ENCODE measurements at places on chromosomes 12 and 14. TPM values are rescaled to one million over a fixed set of nuclear protein-coding genes. Genes with fewer than 3 reads are reported as not detected.

RFX4 gene
- total RNA-seq = not detected

GRCh38 chr14:38197784-38198335 lies 9.8 kb upstream of the SSTR1 start:
- no peak overlapping the region for H3K27ac ChIP-seq
- H3K4me3 ChIP-seq = no peak overlapping the region
- H3K27me3 ChIP-seq = no peaks in the 10 kb centered on the region
- no peak for DNase-seq

DNA sequence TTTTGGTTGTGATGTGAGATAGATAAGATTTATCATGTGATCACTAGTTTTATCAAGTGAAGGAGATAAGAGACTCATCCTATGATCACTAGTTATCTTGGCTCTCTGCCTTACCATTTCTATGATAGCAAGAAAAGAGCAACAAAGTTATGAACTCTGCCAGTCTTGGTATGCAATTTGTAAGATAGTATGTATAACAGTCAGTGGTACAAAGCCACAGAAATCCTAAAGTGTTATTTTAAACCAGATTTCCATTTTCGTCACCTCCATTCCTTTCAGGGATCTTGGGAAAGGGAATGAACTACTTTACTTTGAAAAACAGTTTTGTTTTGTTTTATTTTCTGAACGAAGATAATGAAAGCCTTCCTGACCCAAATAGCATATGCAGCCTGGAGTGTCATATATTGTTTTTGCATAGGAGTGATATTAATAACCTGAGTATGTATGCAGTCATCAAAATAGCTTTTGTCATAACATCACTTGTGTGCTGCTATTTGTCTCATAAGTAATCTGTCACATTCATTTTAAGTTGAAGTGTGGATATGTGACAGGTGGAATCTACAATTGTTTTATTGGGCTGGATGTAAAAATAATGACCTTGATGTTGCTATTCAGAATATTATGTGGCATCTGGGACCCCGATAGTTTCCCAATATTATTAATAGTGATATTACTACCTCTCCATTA lies 35.0 kb downstream of the FLRT2 start:
- no peak overlapping the region for H3K4me3 ChIP-seq
- no peak for DNase-seq
- no peaks in the 10 kb centered on the region for H3K4me1 ChIP-seq
- no peaks in the 10 kb centered on the region for H3K36me3 ChIP-seq
- no peaks in the 10 kb centered on the region for H3K27me3 ChIP-seq

DNA sequence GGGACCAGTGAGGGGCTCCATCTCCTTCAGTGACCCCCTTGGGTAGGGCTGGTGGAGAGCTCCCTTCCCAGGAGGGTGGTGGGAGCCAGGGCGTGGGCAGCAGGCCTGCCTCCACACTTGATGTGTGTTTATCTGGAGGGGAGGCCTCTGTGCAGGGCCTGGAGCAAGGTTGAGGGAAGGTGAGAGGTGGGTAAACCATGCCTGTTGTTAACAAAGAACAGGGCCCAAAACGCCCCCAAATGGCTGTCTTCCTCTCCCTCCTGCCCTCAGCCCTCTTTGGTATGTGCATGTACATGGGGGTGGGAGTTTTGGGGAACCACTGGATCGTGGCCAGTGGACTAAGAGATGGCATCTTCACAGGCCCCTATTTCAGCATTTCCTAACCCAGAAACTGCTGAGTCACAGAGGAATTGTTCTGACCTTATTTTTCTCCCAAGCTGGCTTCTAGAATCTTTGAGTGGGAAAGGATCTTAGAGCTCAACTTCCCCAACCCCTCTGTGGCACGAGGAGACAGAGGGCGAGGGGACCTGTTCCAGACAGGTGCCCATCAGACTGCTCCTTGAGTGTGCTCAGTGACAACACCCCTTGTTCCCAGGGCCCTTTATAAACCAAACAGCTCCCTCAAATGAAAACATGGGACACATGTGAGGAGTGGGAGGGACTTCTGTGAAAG lies 3.6 kb downstream of the SLC48A1 start:
- H3K4me1 ChIP-seq = no peaks in the 10 kb centered on the region
- H3K27me3 ChIP-seq = no peaks in the 10 kb centered on the region
- no peak overlapping the region for H3K4me3 ChIP-seq
- no peak for DNase-seq

DNA sequence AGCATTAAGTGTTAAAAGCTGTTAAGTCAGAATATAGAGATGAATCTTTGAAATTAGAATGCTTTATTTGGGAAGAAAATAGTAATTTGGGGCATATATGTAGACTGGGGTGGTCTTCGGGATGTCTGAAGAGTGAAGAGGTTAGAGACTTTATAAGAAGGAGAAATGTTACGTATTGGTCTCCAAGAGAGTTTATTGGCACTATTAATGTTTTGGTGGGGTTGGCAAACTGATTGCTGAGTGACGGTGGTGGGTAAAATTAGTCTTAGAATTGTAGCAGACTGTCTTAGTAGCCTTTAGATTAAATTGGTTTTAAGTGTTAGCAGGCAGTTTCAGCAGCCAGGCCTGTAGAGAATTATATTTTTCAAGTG lies 4.9 kb upstream of the ATP23 start:
- H3K27me3 ChIP-seq = no peaks in the 10 kb centered on the region
- peaks cover 5% of the 10 kb centered on the region for H3K36me3 ChIP-seq
- peak overlapping the region; percentile 68 for H3K27ac ChIP-seq
- no peak for DNase-seq
- H3K4me3 ChIP-seq = peak overlapping the region; percentile 66

DNA sequence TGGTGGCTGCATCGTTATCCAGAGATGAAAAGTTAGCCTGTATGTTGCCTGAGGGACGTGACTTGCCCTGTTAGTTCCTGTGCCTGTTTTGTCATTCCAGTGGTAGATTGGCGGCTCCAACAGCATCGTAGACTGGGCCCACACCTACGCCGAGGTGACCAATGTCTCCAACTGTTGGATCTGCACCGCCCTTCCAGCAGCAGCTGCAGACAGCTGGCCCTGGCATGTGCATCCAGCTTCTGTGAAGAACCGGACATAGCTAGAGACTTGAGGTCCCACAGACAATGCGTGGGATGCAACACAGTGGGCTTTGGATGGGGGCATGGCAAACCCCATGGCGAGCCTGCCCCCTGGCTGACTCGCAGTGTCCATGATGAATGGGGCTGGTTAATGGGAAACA lies 93.0 kb upstream of the TMPO start:
- H3K36me3 ChIP-seq = no peaks in the 10 kb centered on the region
- DNase-seq = no peak
- H3K27ac ChIP-seq = no peak overlapping the region
- no peak overlapping the region for H3K4me3 ChIP-seq
- H3K27me3 ChIP-seq = no peaks in the 10 kb centered on the region
